T1000 (cell line): ENCODE measurements at places on chromosomes 6 and 20.

DNA sequence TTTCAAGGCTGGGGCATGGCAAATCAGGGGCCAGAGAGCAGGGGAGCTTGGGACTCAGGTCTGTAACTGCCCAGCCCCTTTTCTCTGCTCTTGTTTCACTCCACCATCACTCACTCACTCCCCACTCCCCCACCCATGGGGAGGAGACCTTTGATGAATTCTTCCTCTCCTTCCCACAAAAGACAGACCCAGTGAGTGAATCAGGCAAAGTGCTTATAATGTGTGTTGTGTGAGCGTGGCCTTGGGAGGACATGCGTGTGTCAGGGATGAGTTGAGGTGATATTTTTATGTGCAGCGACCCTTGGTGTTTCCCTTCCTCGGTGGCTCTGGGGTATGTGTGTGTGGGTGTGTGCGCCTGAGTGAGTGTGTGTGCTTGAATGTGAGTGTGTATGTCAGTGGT lies 1.0 kb upstream of the CUL9 start:
- no peak for DNase-seq

GRCh38 chr20:19515074-19515473 lies 243.0 kb upstream of the RIN2 start:
- DNase-seq: no peak

GRCh38 chr6:155341130-155341828 lies 27.0 kb upstream of the TFB1M start:
- DNase-seq: no peak

DNA sequence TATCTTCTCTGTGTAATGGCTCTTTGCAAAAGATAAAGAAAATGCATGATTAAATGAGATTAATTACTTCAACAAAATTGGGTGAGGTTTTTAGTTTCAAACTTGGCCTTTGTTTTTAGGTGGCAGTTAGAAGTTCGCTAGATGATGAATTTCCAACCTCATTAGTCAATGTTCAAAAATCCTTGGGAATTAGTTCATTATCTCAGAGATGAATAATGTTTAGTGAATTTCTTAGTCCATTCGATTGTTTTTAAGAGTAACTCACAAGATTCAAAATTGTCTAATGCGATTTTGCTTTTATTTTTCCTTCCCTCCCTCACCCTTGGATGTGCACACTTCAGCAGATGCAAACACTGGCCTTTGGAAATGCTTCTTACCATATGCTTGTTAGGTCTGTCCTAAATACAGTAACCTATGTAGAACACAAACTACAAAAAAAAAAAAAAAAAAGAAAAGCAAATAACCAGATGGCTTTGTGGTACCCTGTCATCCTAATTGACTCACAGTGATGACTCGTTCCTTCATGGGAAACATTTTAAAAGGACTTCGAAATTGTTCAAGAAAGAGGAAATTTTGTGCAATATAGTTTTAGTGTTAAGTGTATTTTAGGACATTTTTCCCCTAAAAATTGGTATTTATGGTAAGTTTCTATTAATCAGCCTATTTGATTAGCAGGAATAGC lies 66.7 kb downstream of the FAM229B start:
- DNase-seq: no peak

DNA sequence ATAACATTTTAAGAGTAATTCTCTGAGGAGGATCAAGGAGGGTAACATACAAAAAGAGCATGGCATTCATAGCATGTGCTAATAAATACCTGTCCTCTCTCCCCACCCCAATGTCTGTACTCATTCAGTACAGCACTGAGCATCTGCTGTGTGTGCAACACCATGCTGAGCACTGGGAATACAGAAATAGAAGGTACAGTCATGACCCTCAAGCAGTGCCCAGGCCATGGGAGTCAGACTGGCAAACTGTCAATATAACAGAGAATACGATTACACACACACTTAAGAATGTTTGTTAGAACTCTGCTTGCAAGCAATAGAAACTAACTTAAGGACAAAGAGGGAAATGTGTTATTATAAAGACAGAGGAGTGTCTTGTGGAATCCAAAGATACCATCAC lies 24.7 kb upstream of the ZFAND3 start:
- no peak for DNase-seq

DNA sequence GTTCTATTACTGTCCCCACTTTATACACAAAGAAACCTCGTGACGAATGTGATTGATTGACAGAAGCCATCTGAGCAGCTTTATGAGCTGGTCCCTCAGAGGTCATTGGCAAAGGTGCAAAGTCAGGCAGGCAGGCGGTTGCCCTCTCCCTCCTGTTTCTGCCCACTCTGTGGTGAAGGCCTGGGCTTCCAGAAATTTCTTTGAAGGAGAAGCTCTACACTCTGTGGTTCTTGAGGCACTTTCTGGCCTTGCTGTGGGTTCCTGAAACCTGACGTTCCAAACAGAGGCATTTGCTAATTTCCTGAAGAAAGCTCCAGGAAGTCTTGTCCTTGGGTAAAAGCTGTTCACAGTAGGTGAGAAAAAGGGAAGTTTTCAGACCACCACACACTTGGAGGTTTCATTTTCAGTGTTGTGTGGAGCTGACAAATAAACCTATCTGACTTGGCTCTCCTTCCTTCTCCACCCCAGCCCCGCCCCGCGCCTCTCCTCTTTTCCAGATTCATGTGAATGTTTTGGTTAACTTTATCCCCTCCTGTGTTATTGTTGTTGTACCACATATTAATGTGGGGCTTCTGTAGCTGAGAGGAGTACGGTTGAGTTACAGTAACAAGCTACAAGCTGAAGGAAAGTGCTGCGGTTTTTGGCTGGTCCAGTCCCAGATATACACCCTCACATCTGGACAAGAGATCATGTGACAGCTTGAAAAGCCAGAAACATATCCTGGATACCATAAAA lies 274.1 kb downstream of the CLIC5 start:
- no peak for DNase-seq
